ENCODE measurements at places on chromosomes 4 and X. TPM values are rescaled to one million over a fixed set of nuclear protein-coding genes. Genes with fewer than 3 reads are reported as not detected.

The C4orf51 gene
- not detected for total RNA-seq

DNA sequence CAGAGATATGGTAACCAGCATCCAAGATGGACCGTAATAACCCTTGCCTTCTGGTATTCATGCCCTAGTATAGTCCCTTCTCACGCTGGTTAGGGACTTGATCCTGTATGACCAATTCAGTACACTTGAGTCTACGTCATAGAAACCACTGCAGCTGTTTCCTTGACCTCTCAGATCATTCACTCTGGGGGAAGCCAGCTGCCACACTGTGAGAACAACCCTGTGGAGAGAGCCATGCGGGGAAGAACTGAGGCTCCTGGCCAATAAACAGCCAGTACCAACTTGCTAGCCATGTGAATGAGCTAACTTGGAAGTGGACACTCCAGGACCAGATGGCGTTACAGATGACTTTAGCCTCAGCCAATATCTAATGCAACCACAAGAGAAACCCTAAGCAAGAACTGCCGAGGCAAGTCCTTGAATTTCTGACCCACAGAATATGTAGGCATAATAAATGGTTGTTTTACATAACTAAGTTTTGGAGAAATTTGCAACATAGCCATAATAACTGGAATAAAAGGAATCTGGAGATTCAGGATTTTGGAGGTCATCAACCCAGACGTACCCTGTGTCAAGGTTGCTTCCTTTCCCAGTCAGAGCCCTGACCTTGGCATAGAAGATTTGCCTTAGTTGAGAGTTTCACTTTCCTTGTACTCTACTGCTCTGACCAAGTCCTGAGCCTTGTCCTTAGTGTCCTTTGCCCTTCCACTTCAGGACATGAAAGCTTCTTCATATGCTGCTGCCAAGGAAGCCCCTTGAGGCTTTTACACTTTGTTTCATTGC lies 87.3 kb upstream of the ZNF81 start:
- no peak for DNase-seq
- no peak overlapping the region for H3K4me3 ChIP-seq
- no peaks in the 10 kb centered on the region for H3K36me3 ChIP-seq

DNA sequence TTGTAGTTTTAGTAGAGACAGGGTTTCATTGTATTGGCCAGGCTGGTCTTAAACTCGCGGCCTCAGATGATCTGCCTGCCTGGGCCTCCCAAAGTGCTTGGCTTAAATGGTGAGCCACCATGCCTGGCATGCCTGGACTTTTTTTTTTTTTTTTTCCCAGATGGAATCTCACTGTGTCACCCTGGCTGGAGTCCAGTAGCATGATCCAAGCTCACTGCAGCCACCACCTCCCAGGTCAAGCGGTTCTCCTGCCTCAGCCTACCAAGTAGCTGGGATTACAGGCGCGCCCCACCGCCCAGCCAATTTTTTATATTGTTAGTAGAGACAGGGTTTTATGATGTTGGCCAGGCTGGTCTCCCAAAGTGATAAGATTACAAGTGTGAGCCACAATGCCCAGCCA lies 8.4 kb downstream of the UBE2K start:
- no peak for DNase-seq
- H3K27ac ChIP-seq = peak overlapping the region; percentile 28
- peaks cover 8% of the 10 kb centered on the region for H3K36me3 ChIP-seq

DNA sequence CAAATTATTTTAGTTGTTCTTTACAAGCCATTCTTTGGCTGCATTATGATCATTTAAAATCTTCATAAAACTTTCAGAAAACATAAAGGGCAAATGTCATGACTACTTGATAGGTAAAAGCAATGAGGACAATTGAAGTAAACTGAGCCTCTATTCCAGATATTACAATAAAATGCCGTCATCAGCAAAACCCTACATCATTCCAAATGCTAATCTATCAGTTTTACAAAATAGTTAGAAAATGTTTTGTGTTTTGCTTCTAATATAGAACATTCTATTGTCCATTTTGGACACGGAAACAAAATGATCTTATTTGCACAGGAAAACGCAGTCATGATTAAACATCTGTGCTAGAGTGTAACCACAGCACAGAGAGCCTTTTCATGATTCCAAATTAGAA lies 1330.6 kb upstream of the ADGRL3 start:
- H3K27ac ChIP-seq = no peak overlapping the region
- H3K4me1 ChIP-seq = no peaks in the 10 kb centered on the region
- H3K4me3 ChIP-seq = no peak overlapping the region
- H3K27me3 ChIP-seq = no peaks in the 10 kb centered on the region

DNA sequence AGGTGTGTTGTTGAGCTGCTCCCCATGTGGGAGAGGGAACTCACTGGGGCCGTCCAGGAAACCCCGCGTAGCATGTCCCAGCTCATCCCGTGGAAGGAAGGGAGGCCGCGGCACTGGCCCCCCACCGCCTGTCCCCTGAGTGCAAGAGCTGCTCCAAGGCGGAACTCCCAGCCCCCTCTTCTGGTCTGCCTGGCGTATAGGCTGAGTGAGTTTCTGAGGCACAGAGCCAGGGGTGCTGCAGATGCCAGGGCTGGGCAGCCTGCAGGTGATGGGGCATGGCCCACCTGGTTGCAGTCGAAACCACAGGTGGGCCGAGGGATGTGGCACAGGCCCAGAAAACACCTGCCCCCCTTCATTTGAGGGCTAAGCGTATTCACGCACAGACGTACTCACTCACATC lies 49.6 kb downstream of the ABLIM2 start:
- no peak overlapping the region for H3K4me3 ChIP-seq
- H3K27me3 ChIP-seq = no peaks in the 10 kb centered on the region
- no peak for DNase-seq
- no peaks in the 10 kb centered on the region for H3K36me3 ChIP-seq
